Inflammatory macrophage treated with lipopolysaccharide for 1 hour (primary cell): ENCODE measurements at places on chromosomes 4 and X.

GRCh38 chr4:174423257-174423944, 98.9 kb downstream of the HPGD start:
- peak; percentile 57 for DNase-seq

- DNase-seq = no peak
Observed at GRCh38 chrX:136147976-136148375, 643 bp downstream of the FHL1 start.

GRCh38 chrX:123871309-123871708, 11.5 kb downstream of the XIAP start:
- no peak for DNase-seq

- peak; percentile 30 for DNase-seq
Observed at GRCh38 chrX:47643926-47644325, 6.4 kb downstream of the ELK1 start.

- no peak for DNase-seq
Observed at GRCh38 chrX:68652326-68653170, 5.1 kb downstream of the STARD8 start.

DNA sequence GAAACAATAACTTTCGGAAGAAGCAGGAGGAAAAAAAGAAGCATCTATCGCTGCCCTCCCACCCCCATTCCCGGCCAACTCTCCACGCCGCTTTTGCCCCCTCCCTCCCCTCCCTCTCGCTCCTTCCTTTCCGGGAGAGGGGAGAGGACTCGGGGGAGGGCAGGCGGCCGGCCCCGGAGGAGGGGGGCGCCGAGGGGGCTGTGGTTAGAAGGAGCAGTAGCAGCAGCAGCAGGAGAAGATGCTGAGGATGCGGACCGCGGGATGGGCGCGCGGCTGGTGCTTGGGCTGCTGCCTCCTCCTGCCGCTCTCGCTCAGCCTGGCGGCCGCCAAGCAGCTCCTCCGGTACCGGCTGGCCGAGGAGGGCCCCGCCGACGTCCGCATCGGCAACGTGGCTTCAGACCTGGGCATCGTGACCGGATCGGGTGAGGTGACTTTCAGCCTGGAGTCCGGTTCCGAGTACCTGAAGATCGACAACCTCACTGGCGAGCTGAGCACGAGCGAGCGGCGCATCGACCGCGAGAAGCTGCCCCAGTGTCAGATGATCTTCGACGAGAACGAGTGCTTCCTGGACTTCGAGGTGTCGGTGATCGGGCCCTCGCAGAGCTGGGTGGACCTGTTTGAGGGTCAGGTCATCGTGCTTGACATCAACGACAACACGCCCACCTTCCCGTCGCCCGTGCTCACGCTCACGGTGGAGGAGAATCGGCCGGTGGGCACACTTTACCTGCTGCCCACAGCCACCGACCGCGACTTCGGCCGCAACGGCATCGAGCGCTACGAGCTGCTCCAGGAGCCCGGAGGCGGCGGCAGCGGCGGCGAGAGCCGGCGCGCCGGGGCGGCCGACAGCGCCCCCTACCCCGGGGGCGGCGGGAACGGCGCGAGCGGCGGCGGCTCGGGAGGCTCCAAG, 1.3 kb downstream of the PCDH7 start:
- DNase-seq = no peak

- DNase-seq = no peak
Observed at GRCh38 chr4:26116057-26116456, 202.0 kb downstream of the SMIM20 start.

DNA sequence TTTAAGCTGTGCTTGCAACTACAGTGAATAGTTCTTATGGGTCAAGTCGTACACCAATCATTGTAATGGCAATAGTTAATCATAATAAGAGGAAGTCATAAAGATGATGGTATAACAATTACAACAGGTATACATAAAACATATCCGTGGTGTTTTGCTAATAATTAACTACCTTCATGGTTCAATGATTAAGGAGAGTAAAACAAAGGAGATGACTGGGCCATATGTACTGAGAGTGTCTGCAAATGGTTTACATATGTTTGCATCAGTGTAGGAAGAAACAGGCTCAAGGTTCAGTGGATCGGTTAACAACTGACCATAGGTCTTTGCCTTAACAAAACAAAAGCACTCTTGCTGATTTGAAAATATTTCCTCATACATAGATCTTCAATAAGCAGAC, 253.0 kb downstream of the COX7B2 start:
- no peak for DNase-seq

- peak; percentile 50 for DNase-seq
Observed at GRCh38 chr4:127604949-127605709, 27.6 kb upstream of the INTU start.

DNA sequence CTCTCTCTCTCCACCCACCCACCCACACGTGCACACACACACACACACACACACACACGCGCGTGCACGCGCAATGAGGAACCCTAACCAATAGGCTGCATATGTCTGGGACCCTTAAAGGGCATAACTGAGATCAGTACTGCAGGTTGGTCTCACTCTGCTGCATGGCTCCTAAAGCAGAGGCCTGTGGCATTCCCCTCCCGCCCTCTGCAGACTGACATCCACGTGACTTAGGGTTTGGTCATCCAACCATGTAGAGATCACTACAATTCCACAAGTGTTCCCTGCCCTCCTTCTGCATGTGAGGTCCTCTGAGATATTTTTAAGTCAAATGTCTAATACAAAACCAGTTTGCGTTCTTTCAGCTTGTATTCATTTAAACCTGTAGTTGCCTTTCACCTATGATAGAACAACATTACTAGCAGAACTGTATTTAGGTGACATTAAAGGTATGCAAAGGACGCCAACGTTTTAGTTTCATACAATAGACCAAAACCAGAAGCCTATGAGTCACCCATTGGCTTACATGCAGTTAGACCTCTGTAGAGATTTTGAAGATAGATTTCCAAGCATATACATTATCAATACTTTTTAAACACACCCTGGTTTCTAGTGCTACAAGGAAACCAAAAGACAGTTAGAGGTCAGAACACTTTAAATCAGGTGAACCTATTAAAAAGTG, 10.1 kb downstream of the XAGE5 start:
- no peak for DNase-seq

DNA sequence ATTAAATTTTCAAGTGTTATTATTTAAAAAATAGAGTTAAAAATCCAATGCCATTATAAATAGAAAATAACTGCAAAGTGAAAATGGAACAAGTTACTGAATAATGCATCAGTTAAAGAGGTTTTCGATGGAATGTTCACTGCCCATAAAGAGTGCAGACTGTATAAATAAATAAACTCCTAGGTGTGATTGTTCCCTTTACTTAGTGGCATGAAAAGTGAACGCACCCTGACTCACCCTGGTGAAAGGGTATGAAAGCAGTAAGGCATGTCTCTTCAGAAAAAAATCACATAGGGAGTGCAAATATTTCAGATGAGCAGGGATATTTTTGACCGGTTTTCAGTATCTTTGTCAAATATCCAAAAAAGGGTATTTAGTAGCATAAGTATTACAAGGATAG, 387.8 kb downstream of the DCAF12L2 start:
- DNase-seq = no peak

DNA sequence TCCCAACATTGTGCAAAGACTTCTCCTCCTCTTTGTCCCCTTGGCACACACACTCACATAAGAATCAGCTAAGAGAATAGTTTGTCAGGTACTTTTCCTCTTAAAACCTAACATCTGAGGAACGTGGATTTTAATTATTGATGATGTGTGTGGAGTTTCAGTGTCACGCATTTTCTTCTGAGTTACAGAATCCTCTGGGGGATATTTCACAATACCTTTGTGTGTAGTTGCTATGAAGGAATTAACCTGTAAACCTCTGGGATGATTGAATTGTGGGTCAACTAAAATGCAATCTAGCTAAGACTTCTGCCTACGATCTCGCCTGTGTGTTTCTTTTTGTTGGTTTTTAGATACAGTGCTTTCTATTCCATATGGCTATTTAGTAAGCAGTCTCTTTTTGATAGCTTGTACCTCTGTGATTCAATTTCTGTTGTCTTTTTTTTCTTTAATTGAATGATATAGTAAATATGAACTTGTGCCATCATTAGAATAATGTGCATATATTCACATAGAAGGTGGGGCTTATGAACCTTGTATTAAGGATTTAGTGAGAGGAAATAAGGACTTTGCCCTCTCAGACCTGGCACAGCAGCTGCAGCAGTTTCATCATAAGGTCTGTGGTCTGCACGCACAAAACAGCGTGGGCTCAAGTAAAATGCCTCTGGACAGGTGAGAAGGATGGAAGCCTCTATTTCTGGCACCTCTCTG, 99.2 kb downstream of the TSPAN7 start:
- DNase-seq = no peak

- DNase-seq = no peak
Observed at GRCh38 chr4:159229164-159229563, 126.3 kb downstream of the RAPGEF2 start.

GRCh38 chrX:120299928-120300327, 11.3 kb downstream of the TMEM255A start:
- DNase-seq = no peak
